ENCODE measurements at places on chromosomes 1 and 21. TPM values are rescaled to one million over a fixed set of nuclear protein-coding genes. Genes with fewer than 3 reads are reported as not detected.

The FBLIM1 gene
- 13.8 TPM for polyA plus RNA-seq

The MKNK1 gene
- 39.3 TPM for polyA plus RNA-seq

The LRRC71 gene
- 0.03 TPM for polyA plus RNA-seq

The PYHIN1 gene
- polyA plus RNA-seq: 0.40 TPM

The TOR1AIP2 gene
- polyA plus RNA-seq: 5.1 TPM

The KTI12 gene
- polyA plus RNA-seq: 13.7 TPM

The CNN3 gene
- polyA plus RNA-seq: 151 TPM

The FGR gene
- polyA plus RNA-seq: 33.9 TPM

The JAM2 gene
- 12.8 TPM for polyA plus RNA-seq

The DNM3 gene
- 0.37 TPM for polyA plus RNA-seq

The HMGCS2 gene
- 0.67 TPM for polyA plus RNA-seq

The GUCA2A gene
- not detected for polyA plus RNA-seq

The PLPP3 gene
- 93.5 TPM for polyA plus RNA-seq

The SCYL3 gene
- polyA plus RNA-seq: 5.1 TPM

The ARHGAP30 gene
- 9.8 TPM for polyA plus RNA-seq

The SMIM1 gene
- 1.8 TPM for polyA plus RNA-seq

The SPATA6 gene
- polyA plus RNA-seq: 4.1 TPM

The LCE4A gene
- not detected for polyA plus RNA-seq

The CYP4X1 gene
- 3.1 TPM for polyA plus RNA-seq

The S100A7A gene
- not detected for polyA plus RNA-seq

The PEAR1 gene
- polyA plus RNA-seq: 11.6 TPM

The FCGR3B gene
- 0.36 TPM for polyA plus RNA-seq

The ASAP3 gene
- 49.6 TPM for polyA plus RNA-seq

The ZNF648 gene
- polyA plus RNA-seq: not detected

The CNKSR1 gene
- 1.1 TPM for polyA plus RNA-seq

The F13B gene
- polyA plus RNA-seq: not detected

The CCDC28B gene
- 4.1 TPM for polyA plus RNA-seq

The CD244 gene
- 0.02 TPM for polyA plus RNA-seq

The SSX2IP gene
- polyA plus RNA-seq: 0.85 TPM

The TMEM52 gene
- 182 TPM for polyA plus RNA-seq

The RHOU gene
- polyA plus RNA-seq: 11.7 TPM

The ALX3 gene
- 0.07 TPM for polyA plus RNA-seq

The RNPEP gene
- 49.8 TPM for polyA plus RNA-seq

The RRP1B gene
- polyA plus RNA-seq: 9.7 TPM

The S100A3 gene
- polyA plus RNA-seq: 7.2 TPM

The ZNF281 gene
- polyA plus RNA-seq: 2.7 TPM
